ENCODE measurements at places on chromosomes 4 and X.

- DNase-seq = no peak
Observed at GRCh38 chr4:181821039-181822004, 421.9 kb upstream of the TENM3 start.

- DNase-seq = no peak
Observed at GRCh38 chr4:14167876-14168510, 540.5 kb upstream of the BOD1L1 start.

DNA sequence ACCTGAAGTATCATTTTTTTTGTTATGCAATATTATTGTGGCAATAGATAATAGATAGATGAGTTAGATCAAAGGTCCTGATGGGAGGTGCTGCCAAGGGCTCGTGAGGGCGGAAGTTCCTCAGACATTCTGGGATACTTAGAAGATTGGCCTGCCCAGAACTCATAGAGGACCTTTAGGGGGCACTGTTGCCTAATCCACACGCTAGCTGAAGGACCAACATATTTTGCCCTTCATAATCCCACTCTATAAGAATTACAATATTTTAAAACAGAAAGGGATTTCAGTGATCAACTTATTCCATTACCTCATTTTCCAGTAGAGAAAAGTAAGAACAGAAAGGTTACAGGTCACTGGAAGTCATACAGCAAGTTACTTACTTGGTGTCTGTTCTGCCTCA is 22.9 kb upstream of the COX7B2 start:
- no peak for DNase-seq

- no peak for DNase-seq
Observed at GRCh38 chrX:110163488-110163887, 154.4 kb downstream of the AMMECR1 start.

GRCh38 chr4:158333820-158334219 is 123.5 kb downstream of the TMEM144 start:
- no peak for DNase-seq

DNA sequence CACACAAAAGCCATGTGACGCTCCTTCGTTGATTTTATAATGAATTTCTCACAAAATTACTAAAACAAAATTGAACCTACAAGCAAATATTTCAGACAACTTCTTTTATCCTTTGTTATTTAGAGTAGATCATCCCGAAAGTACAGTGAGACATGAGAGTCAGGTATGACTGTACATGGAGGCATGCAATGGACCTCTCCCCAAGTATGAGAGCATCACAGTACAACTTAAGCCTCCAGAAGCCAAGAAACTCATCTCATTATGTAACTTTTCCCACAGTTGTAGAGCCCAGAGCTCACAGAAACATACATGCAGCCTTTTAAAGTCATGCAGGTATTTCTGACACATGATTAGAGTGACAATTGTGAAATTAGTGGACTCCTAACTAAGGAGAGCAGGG is 167.7 kb downstream of the PAPSS1 start:
- no peak for DNase-seq

DNA sequence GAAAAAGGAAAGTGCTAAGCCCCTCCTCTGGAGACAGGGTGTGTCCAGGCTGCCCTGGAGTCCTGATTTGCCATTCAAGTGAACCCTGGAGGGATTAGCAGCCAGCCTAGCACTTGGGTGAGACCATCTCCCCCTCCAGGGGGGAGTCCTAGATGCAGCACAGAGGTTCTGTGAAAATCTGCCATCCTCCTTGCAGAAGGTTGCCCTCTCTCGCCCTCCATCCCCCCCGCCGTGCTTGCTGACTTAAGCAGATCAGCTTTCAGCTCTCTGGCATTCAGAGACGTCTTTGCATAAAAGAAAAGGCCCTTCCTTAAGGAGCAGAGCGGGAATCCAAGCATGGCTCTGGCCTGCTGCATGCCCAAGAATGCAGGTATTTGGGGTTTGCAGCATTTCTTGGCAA is 102.1 kb upstream of the SCML1 start:
- no peak for DNase-seq

GRCh38 chr4:56744030-56744429 is 62.9 kb upstream of the HOPX start:
- no peak for DNase-seq

- DNase-seq = no peak
Observed at GRCh38 chr4:67446811-67447210, 98.5 kb downstream of the CENPC start.

DNA sequence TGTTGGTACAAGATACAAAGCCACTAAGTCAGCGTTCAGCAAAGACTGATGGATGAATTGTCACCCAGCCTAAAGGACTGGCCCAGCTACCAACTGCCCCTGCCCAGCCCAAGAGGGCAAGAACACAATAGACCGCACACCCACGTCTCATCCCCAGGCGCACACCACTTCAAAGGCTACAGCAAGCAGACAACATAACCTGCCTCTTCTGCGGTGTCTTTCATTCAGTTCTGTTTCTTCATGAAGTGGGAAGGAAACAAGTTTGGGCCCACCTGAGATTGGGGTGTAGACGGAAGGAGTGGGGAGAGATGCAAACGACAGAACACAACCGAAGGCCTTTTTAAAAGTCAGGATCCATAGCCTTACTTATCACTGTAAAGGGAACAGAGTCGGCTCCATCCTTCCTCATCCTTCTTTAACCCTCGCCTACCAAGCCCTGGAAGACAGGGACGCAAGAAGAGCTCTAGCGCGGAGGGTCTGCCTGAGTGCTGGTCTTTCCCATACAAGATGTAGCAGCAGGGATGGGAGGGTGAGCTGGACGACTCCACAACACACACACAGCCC is 691 bp downstream of the SCARB2 start:
- no peak for DNase-seq

DNA sequence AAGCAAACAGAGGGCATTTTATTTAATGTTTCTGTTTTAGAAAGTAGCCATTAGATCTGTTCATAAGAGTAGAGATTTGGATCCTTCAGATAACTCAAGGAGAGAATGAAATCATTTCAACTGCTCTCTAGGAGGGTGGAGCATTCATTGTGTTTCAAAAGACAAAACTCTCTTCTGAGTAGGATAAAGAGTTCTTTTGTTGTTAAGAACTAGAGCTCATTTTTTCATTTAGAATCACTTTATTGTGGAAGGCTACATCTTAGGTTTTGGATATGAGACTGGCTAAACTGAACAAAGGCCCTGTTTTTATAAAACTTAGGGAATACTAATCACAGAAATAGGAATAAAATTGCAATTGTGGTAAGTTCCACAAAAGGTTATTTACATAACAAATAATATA is 193.9 kb upstream of the PCDH10 start:
- DNase-seq = no peak

GRCh38 chr4:140628016-140628415 is 59.3 kb upstream of the UCP1 start:
- DNase-seq = no peak

DNA sequence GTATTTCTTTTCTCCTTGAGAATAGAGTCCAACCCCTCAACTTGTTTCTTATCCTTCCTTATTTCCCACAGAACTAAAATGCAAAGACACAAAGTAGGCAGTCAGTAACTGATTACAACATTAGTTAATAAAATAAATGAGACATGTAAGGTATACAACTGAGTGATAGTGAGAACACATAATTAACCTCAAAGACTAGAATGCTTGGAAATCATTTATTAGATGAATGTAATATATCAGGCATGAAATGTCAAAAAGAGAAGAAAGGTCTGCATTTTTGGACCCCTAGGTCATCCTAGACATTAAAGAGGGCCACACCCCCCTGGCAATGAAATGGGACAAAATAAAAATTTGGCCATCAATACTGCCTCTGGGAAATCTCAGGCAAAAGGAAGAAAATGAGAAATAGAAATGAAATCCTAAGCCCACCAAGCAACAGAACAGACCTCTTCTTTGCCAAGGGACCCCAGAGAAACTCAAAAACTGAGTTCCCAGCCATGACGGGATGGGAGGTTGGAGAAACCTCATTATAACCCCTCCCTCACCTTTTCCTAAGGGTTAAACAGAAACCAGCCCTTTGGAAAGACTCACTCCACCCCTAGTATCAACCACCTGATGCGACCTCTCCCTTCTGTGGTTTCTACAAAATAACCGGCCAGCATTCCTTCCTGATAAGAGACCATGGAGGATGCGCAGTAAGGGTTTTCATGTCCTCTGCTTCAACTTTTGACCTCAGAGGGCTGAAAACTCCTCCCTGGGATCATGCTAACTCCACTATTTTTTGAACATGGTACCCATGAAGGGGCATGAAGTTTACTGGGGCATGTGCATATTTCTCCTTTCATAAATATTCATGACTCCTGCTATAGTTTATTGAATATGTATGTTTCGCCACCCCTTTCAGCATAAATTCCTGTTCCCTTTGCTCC is 90.0 kb upstream of the EXOC1L start:
- no peak for DNase-seq

- DNase-seq = no peak
Observed at GRCh38 chrX:5936438-5936837, 292.2 kb downstream of the NLGN4X start.

- no peak for DNase-seq
Observed at GRCh38 chrX:23822841-23823240, 39.9 kb downstream of the SAT1 start.

DNA sequence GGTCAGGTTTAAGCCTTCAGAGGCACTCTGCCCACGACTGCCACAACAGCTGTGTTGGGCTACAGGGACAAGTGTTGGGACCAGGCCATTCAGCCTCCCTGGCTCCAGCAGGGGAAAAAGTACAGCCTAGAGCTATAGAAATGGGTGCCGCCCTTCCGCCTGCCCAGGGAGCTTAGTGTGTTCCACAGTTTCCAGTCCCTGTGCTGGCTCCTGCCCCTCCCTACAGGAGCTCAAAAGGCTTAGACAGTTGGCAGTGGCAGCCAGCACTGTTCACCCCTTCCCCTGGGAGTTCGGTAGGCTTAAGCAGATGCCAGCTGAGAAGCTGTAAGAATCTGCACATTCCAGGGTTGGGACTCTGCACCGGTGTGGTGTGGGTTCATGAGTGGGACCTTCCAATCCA is 408.2 kb upstream of the INTU start:
- no peak for DNase-seq

DNA sequence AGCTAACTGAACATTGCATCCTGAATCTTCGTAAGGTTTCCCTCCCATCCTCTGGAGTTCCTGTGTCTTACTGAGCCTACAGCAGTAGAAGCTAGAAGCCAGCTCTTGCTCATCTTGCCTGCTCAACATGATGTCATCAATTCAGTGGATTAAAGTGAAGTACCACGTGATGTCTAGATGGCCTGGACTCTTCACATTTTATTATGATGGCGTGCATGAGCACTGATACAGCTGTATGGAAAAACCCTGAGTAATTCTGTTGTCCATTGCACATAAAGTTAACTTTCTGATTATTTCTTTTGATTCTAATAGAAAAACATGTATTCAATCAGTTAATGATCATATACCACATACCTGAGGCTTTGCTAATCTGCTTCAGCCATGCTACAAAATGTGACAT is 2387.7 kb upstream of the TENM3 start:
- DNase-seq = no peak

GRCh38 chr4:6542951-6543350 is 32.0 kb upstream of the MAN2B2 start:
- DNase-seq = no peak

GRCh38 chr4:1491328-1492141 is 85.3 kb upstream of the NKX1-1 start:
- no peak for DNase-seq

GRCh38 chr4:184313702-184314659 is 96.3 kb upstream of the ENPP6 start:
- no peak for DNase-seq

- no peak for DNase-seq
Observed at GRCh38 chr4:38462367-38463055, 201.5 kb upstream of the KLF3 start.

GRCh38 chr4:177446586-177446985 is 4.3 kb upstream of the AGA start:
- DNase-seq = no peak

DNA sequence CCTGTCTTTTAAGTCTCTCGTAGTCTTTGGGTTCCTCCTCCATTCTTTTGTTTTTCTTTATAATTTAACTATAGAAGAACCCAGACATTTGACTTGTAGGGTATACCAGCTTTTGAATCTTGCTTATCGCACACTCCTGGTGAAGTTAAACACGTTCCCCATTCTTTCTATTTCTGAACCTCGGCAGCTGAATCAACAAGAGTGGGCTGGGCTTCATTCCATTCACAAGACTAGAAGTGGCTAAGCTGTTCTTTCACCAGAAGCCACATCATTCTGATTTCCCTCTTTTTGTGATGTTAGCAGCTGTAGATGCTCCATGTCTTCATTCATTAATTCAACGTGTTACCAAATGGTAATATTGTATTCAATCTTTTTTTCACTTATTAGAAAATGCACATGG is 167.9 kb downstream of the CORIN start:
- no peak for DNase-seq

All from stimulated activated CD8-positive, alpha-beta memory T cell treated with anti-CD3 and anti-CD28 coated beads, Interleukin-7, amount 100 ng/mL, for 1 hour (primary cell).